Calu3 (cell line): ENCODE measurements at places on chromosomes 1 and 21. TPM values are rescaled to one million over a fixed set of nuclear protein-coding genes. Genes with fewer than 3 reads are reported as not detected.

The EDARADD gene
- total RNA-seq = 0.19 TPM in 1 of 2 replicates, not detected in the other

GRCh38 chr21:42671778-42672593 is 18.6 kb downstream of the PDE9A start:
- DNase-seq = no peak

GRCh38 chr1:51955797-51956527 is 34.5 kb downstream of the RAB3B start:
- DNase-seq = no peak

DNA sequence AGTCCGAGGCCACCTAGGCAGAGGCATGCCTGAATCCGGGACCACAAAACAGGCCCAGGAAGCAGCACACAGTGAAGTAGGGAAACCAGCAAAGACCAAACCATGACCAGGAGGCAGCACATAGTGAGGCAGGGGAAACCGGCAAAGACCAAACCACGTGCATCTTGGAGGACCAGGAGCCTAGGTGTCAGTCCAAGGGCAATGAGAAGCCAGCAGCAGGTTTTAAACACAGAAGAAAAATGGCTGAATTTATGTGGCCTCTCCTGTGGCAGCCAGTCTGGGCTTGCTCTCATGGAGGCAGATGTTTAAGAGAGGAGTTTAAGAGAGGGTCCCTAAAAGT is 42.5 kb downstream of the NPHP4 start:
- no peak for DNase-seq

DNA sequence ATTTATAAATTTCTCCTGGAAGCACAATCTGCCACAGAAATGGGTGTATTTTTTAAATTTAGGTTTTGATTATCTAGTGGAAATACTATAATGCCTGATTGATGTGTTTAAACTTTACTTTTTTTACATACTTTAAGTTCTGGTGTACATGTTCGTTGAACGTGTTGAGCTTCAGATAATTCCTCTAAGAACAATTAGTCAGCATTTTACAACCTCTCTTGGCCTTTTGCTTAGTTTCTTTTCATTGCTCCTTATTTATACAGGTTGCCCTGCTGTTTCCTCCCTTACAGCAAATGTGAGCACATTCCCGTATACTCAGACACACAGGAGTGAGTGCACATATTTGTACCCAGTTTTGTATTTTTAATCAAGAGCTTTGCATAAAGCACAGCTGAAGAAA is 1038.9 kb downstream of the BRINP3 start:
- DNase-seq = no peak
